GM03348 (cell line): ENCODE measurements at places on chromosomes 7 and 10.
A peak's percentile ranks its signal among the peaks of the same experiment; 100 is the strongest.

DNA sequence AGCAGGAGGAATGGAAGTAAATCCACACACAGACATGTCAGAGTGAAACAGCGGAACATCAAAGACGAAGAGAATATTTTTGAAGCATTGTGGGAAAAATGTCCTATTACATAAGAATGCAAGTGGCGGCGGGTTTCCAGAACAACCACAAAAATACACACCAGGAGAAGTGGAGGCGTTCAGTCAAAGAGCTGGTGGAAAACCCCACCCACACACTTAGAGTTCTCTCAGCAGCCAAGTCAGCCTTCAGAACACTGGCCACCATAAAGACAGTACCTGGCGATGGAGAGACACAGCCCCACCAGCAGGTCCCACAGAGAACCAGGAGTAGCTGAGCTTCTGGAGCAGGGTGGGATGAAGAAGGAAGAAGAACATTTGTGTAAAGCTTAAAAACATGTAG, 23.7 kb downstream of the NKX6-2 start:
- no peak for DNase-seq

DNA sequence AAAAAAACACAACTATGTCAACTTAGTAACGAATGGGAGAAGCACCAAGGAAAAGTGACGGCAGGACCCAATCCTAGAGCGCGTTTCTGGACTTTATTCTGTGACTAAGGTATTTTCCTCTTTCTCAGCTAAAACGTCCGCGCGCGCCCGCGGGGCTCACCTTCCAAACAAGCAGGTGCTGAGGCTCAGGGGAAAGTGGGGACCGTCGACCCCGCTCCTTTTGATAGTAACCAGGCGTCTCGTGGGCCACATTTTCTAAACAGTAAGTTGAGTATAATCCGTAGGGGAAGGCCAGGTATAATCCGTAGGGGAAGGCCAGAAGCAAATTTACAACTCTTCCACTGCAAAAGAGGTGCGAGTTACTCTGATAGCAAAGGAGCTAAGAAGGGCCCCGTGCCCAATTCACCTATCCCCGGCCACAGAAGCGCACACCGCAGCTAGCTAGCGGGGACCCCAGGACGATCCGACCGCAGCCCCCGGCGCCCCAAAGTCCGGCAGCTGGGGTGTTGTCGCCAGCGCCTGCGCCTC, 743 bp downstream of the MKI67 start:
- no peak for DNase-seq

- no peak for DNase-seq
Observed at GRCh38 chr10:97781618-97782331, 10.0 kb upstream of the SFRP5 start.

DNA sequence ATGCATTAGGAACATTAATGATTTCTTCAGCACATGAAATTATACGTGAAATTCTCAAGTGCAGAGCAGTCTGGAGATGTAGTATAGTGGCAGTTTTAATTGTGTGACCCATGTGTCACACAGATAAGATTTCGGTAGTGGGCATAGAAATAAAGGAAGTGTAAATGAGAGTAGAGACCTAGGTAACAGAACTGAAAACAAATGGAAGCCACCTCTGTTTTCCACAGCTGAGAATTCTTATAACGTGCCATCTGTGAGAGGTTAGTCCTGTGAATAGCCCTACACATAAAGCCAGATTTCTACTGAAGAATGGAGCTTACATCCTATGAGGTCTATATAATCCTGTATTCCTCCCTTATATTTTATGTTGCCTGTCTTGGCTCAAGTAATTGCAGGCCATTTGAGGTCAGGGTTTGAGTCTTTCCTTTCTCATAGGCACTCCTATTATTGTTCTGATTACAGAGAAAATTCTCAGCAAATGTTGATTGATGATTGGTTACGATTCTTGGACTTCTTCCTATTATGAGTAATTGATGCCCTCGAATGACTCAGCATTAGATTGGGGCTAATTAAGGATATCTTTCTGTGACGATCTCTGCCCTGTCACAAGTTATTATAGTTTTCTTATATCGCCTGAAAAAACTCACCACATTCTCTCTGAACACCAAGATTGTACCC, 258.2 kb downstream of the KIF20B start:
- no peak for DNase-seq

DNA sequence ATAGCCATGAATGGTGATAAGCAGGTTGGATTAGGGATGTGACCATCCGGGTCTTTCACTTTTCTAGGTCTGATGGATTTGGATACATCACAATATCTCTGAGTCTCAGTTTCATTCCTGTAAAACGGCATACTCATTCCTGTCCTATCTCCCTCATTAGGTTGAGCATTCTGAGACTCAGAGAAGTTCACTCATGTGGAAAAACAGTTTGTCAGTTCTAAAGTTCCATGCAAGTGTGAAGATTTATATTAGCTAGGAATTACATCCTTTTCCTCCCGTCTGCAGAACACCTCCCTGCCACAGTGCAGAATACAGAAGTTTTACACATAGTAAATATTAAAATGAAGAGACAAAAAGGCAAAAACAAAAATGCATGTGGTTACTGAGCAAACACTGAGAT, 94.2 kb upstream of the SLC25A13 start:
- no peak for DNase-seq

- peak; percentile 94 for DNase-seq
Observed at GRCh38 chr10:126062131-126063032, 166.0 kb downstream of the FANK1 start.

GRCh38 chr7:136325578-136325977, 348.4 kb upstream of the MTPN start:
- DNase-seq = no peak

- no peak for DNase-seq
Observed at GRCh38 chr7:3887096-3887690, 586.1 kb downstream of the SDK1 start.

DNA sequence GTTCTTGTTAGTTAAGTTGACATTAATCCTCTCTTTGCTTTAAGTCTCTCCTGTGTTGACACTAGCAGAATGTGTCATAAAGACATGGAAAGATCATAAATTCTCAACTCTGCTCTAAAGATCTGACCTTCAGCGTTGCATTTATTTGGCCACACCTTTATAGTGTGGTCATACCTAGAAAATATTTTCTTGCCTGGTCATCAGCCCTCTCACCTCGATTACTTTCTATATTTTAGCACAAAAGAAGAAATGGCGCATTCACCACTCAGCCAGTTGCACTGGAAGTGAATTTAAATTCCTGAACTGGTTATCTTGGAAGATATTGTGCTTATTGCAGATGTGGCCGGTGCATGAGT, 96.7 kb upstream of the PDCD4 start:
- DNase-seq = no peak

- DNase-seq = peak; percentile 15
Observed at GRCh38 chr10:108180878-108181277, 1016.4 kb upstream of the SORCS1 start.

DNA sequence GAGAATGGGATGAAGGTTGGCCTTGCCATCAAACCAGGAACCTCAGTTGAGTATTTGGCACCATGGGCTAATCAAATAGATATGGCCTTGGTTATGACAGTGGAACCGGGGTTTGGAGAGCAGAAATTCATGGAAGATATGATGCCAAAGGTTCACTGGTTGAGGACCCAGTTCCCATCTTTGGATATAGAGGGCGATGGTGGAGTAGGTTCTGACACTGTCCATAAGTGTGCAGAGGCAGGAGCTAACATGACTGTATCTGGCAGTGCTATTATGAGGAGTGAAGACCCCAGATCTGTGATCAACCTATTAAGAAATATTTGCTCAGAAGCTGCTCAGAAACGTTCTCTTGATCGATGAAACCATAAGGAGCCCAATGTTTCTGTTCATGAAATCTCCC, 637 bp downstream of the RPEL1 start:
- DNase-seq = no peak

DNA sequence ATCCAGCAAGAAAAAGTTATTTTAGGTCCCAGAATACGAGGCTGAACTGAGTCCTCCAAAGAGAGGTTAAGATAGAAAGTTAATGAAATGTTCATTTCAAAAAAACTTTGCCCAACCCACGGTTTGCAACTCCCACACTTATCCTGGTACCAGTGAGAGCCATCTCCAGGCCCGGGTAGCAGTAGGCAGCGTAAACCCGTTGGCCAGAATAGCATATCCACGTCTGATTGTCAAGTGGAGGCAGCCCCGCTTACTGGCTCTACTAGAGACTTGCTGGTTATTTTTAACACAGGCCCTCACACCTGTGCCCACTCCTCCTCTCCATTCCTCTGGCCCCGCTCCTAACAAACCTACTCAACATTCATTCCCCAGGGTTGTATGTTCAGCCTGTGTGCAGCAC, 109.7 kb downstream of the HIP1 start:
- no peak for DNase-seq

- DNase-seq = peak; percentile 92
Observed at GRCh38 chr10:119253433-119254174, 46.2 kb downstream of the GRK5 start.

DNA sequence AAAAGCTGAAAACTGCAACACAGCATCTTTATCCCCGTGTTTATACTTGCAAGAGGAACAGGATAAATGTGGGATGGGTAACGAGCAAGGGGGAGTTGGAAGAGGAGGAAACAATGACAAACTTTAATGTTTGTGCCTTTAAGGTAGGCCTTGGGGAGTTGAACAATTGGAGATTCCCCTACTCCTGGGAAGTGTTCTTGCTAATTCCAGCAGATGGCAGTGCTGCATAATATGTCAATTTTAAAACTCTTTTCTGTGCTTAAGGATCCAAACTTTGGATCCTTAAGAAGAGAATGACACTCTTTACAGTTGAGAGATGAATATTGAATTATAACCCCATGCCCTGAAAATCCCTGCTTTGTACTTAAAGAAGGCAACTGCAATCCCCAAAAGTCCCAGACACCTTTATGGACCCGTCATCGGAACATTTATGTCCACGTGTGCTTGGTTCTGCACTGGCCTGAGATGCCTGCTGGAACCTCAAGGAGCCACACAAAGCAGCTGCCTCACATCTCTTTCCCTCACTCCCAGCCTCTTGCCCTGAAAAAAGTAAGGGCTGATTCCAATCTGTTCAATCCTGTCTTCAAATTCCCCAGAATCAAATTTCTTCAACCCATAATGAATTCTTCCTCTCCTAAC, 12.0 kb downstream of the IFIT5 start:
- peak; percentile 71 for DNase-seq

DNA sequence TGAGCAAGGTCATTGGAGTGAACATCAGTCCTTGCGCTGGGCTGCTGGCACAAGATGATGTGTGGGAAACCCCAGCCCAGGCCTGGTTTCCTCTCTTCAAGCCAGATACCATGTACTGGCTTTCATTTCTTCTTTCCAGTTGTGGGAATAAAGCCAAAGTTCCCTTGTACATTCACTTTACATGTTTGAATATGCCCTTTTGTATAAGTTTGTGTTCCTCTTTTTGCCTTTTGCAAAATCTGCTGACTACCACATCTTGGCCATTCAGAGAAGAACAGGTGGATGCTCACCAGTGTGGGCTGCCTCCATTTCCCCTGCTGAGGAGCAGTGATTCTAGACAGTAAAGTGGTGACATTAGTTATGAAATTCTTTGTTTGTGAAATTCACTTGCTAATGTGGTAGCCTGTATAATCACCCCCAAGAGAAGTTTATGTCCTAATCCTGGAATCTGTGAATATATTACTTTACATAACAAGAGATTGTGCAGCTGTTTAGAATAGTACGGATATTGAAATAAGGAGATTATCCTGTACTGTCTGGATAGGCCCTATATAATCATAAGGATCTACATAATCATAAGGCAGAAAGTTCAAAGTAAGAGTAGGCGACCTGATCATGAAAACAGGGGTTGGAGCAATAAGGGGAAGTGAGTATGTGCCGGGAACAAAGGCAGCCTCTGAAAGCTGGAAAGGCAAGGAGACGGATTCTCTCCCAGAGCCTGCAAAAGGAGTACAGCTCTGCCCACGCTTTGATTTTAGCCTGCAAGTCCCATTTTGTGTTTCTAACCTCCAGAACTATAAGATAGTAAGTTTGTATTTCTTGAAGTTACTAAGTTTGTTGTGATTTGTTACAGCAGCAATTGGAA, 18.8 kb upstream of the AOAH start:
- no peak for DNase-seq

- no peak for DNase-seq
Observed at GRCh38 chr10:60555700-60556099, 166.0 kb upstream of the ANK3 start.

GRCh38 chr7:2069472-2069860, 163.3 kb downstream of the MAD1L1 start:
- no peak for DNase-seq

- no peak for DNase-seq
Observed at GRCh38 chr7:55100544-55101327, 81.9 kb downstream of the EGFR start.

GRCh38 chr10:97538411-97538810, 34.2 kb upstream of the ANKRD2 start:
- peak; percentile 60 for DNase-seq

DNA sequence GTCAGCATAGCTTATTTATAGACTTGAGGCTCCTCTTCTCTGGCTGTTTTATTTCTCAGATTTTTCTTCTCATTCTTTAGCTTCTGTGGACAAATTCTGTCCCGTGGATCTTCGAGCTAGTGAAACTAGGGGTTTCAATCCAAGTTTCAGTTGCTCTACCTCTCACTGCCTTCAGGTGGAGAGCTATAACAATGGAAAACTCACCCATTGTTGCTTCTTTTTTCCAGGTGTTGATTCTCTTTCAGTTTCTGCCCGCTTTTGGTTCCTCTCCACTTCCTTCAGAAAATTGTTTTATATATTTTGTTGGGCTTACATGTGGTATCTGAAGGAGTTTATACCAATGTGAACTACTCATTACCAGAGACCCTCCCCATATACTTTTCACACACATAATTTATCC, 266.1 kb downstream of the TCF7L2 start:
- DNase-seq = no peak

DNA sequence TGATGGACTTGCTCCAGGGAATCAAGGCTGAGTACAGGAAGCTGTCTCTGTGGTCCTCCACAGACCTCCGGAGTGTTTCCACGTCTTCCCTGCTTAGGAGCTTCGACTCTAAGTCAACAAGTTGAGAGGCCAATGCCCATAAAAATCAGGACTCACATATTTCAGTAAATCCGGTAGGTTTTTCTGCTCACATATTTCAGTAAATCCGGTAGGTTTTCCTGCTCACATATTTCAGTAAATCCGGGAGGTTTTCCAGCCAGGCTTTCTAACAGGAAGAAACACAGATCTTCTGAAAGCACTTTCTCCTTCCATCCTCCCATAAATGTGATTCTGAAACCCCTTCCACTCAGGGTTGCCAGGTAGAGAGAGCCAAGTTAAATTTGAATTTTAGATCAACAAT, 340.1 kb upstream of the SHH start:
- DNase-seq = no peak
